Glutamatergic neuron (in vitro differentiated cells): ENCODE measurements at places on chromosomes 2 and 18. TPM values are rescaled to one million over a fixed set of nuclear protein-coding genes. Genes with fewer than 3 reads are reported as not detected.

- no peak overlapping the region for H3K4me3 ChIP-seq
- no peak overlapping the region for H3K27ac ChIP-seq
- H3K27me3 ChIP-seq = no peaks in the 10 kb centered on the region
- H3K36me3 ChIP-seq = no peaks in the 10 kb centered on the region
These were observed 15.4 kb downstream of the FBXO15 start for GRCh38 chr18:74132201-74132600.

- no peak overlapping the region for H3K4me3 ChIP-seq
- peaks cover 10% of the 10 kb centered on the region for H3K4me1 ChIP-seq
- no peaks in the 10 kb centered on the region for H3K36me3 ChIP-seq
- H3K27me3 ChIP-seq = peaks cover 53% of the 10 kb centered on the region
- DNase-seq = no peak
- H3K27ac ChIP-seq = no peak overlapping the region
These were observed 5.3 kb downstream of the OSR1 start for GRCh38 chr2:19352946-19353720.

GTF2A1L gene
- total RNA-seq = not detected

CD226 gene
- total RNA-seq = 0.05 TPM

TUBB8B gene
- not detected for total RNA-seq
